ENCODE measurements at places on chromosomes 7 and 10.

DNA sequence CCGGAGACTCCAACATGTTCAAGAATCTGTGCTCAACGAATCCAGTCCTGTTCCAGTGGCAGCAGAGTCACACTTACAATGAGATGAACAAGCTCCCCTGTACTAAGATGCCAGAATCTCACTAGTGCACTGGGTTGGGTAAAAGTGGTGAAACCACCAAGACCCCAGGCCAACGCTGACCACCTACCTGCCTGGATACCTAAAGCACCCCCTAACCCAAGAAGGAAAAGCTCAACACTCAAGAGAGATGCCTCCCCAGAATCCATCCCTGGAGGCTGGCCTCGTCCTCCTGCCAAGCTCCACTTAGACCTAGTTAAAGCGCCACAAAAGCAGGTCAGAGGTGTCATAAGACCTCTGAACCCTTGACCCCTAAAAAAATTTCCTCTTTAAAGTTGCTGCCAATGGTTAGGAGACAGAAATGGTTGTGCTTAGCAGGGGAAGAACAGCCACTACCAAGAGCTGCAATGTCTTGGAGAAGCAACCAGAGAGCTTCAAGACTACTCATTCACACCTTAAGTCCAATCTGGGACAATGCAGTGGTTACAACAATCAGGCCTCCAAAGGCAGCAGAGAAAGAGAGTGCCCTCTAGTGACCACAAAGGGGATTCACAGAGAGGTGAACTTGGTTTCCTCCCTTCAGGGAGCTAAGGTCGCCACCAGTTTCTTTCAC lies 94.6 kb upstream of the MACROH2A2 start:
- no peak for DNase-seq

DNA sequence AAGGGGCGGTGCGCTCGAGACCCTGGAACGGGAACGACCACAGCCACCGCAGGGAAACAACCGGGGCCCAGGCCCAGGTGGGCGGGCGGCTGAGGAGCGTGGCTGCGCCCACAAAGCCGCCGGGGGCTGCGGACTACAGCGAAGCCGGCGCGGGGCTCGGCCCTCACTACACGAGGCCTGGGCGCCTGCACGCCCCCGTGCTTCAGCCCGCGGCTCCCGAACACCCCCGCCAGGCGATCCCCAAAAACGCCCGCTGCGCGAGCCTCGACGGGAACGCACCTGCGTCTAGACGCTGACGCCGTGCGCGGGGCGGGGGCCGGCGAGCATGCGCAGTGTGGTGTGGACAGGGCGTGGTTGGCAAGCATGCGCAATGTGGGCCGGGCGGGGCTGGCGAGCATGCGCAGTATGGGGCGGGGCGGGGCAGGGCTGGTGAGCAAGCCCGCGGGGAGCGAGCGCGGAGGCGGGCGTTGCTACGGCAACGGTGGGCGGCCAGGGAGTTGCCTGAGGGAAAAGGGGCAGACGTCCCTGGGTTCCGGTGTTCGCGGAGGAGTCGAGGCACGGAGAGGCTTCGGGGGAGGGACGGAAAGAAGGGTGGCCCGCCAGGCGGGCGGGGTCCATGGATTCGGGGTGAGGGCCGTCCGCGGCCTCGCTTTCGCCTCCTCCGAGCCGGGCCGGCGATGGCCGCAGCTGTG lies at the start of gene RNF32:
Gene RNF32, plus strand, starts transcription at position 518 of the 692 bp plus-strand sequence. CDS start 3,104 bp downstream, outside the sequence.
- peak; percentile 87 for DNase-seq

DNA sequence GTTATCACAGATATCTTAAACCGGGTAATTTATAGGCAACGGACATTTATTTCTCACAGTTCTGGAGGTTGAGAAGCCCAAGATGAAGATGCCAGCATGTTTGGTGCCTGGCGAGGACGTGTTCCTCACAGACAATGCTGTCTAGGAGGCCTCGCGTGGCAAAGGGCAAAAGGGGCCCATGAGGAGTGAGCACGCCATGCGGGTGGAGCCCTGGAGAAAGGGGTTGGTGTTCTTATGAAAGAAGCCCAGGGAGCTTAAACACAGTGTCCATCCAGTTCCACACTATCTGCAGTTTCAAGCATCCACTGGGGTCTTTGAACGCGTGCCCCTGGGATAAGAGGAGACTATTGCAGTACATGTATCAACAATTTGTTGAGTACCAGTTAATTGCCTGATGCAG lies 51.4 kb downstream of the CXCL12 start:
- DNase-seq, result no peak

- DNase-seq, result no peak
These were observed 69.2 kb downstream of the LHPP start for GRCh38 chr10:124530816-124531215.
